ENCODE measurements at places on chromosomes 5 and 9.

DNA sequence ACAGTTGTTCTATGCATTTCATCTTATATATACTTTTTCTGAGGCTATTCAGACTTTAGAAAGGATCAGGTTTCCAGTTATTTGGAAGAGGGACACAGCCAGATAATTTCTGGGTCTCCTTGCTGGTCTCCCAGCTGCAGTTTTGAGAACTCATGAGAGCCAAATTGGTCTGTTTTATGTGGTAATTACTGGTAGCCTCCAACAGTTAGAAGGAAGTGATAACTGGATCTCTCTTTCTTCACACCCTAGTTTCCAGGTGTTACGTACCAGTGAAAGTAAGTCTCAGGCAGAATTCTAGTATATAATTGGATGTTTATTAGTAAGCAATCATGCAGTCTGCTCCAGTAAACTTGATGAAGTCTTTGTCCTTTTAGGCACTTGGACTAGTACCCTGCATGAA lies 63.2 kb upstream of the RPS23 start:
- DNase-seq: no peak

- DNase-seq: no peak
These were observed 249.0 kb downstream of the ARHGAP26 start for GRCh38 chr5:143019157-143019556.

GRCh38 chr5:128174951-128175350 lies 91.4 kb downstream of the SLC12A2 start:
- no peak for DNase-seq

- no peak for DNase-seq
These were observed 91.6 kb upstream of the PRRC1 start for GRCh38 chr5:127425868-127426267.

Data from tibial nerve (tissue), 4 donors.